ENCODE measurements at places on chromosomes 12 and 14.

DNA sequence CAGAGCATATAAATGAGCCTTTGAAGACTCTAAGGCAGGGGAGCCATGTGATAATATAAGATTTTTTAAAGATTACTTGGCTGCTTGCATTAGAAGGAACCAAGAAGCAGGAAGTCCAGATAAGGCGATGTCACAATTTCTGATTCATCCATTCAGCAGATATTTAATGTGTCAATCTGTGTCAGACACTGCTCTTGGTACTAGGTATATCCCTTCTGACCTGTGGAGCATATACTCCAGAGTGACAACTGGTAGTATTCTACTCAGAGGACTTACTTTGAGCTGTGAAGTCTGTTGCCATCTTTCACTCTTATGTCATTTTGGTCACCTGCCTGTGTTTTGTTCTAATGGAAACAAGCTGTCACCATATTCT lies 10.7 kb downstream of the EID3 start:
- no peak for DNase-seq

DNA sequence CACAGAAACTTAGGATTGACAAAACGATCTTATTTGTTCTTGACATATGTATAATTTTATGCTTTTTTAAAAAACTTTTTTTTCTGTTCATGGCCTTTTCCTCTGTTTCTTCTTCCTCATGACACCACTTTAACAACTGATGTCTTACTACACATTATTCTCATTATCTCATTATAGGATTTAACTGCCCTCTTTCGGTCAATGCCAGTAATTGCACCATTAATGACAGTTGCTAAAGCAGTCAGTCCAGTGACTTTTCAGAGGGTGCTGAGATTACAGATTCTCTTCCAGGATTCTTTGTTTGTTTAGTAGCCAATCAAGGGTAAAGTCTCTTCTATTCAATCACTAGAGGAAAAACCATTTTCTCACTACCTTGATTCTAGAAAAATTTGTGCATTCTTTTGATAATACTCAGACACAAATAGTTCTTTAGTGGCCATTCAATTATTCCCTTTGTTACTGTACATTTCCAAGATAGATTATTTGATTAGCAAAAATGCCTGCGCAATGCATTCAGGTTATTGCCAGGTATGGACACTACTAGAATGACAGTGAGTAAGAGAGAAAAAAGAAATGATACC lies 50.1 kb downstream of the KLRG1 start:
- no peak for DNase-seq

- peak; percentile 65 for DNase-seq
Measured at GRCh38 chr14:100654814-100655740, 67.9 kb upstream of the BEGAIN start.

DNA sequence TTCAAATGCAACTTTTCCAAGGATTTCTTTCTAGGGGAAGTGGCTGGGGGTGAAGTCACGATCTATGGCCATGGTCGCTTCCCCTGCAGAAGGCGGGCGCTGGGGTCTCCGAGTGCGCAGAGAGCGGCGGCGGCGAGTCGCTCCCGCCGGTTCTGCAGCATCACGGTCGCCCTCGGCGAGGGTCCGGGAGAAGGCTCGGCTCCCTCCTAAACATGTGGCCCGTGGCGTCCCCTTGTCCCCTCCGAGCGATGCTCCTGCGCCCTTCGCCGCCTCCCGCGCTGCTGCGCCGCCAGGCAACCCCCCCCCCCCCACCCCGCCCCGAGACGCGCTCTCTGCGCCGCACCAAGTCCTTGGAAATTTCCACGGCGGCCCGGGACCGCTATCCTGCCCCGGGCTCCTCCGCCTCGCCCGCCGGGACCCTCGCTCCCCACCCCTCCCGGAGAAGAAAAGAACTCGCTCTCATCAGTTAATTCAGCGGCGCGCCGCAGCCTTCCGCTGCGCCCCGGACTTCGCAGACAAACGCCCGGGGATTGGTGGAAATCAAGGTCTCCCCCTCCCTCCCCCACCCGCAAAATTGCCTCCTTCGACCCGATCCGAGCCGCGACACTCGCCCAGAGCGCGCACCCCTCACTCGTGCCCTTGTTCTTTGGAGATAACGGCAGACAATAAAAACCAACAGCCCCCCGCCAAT lies at the start of gene ST8SIA1:
TSS of gene ST8SIA1 (minus strand) at position 298 of the 691 bp plus-strand sequence. CDS start 475 bp downstream, outside the sequence.
- DNase-seq: peak; percentile 49

DNA sequence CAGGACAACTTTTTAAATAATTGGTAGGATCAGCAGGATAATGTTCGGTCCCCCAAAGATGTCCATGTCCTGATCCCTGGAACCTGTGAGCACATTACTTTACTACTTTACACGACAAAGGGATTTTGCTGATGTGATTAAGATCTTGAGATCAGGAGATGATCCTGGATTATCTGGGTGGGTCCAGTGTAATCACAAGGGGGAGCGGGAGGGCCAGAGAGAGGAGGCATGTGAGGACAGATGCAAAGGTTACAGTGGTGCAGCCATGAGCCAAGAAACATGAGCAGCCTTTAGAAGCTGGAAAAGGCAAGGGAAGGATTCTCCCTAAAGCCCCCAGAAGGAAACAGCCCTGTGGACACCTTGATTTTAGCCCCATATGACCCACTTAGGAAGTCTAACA lies 33.1 kb downstream of the KCNK10 start:
- DNase-seq: no peak

DNA sequence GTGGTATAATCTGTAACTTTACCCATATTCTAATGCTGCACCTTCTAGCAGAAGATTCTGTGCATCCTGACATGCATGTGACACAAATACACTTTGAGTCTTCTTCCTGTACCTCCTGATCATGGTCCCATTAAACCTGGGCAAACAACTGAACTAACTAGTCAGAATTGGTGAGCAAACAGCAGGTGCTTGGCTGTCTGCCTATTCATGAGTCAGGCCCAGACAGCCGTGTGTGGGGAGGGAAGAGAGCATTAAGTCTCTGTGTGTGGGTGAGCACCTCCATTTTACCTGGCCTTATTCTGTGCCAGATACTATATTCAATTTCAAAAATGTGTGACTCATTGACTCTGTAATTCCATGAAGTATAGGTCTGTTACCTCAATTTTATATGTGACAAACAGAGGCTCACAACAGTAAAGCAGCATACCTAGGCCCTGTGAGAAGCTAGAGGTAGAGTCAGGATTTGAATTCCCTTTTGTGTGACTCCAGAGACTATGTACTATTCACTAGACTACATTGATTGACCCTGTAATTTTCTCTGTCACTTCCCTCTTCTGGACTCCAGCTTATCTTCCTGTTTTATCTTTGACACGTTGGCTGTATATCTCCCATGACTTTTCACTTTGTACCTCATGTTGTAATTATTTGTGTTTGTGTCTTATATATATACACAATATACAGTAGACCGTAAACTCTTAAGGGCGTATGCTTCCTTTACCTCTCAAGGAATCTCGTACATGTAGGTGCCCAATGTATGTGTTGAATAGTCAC lies 32.2 kb downstream of the SUSD6 start:
- peak; percentile 83 for DNase-seq

- DNase-seq: no peak
Measured at GRCh38 chr12:75658286-75658685, 146.9 kb upstream of the KRR1 start.

- no peak for DNase-seq
Measured at GRCh38 chr14:22046063-22046462, 372.4 kb upstream of the OR4E1 start.

DNA sequence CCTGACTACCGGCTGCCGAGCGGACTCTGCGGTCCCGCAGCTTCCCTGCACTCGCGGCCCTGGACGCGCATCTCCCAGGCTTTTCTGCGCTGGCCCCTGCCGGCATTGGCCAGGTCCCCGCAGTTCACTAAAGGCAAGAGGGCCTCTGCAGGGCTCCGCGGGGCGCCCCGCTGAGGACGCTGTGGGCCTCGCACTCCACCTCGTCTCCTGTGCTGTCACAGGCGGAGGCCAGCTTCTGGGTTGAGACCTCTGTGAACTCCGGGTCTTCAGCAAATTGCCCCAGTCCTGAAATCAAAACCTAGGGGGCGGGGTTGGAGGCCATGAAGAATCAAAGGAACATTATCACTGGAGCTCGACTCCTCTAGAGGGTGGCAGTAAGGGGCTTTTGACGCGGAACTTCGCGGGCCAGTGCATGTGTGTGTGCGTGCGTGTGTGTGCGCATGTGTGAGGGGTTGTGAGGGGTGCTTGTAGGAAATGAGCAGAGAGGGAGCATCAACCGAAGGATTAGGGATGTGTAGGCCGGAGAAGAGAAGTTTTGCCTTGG lies 68.5 kb upstream of the CAPRIN2 start:
- DNase-seq: peak; percentile 54

DNA sequence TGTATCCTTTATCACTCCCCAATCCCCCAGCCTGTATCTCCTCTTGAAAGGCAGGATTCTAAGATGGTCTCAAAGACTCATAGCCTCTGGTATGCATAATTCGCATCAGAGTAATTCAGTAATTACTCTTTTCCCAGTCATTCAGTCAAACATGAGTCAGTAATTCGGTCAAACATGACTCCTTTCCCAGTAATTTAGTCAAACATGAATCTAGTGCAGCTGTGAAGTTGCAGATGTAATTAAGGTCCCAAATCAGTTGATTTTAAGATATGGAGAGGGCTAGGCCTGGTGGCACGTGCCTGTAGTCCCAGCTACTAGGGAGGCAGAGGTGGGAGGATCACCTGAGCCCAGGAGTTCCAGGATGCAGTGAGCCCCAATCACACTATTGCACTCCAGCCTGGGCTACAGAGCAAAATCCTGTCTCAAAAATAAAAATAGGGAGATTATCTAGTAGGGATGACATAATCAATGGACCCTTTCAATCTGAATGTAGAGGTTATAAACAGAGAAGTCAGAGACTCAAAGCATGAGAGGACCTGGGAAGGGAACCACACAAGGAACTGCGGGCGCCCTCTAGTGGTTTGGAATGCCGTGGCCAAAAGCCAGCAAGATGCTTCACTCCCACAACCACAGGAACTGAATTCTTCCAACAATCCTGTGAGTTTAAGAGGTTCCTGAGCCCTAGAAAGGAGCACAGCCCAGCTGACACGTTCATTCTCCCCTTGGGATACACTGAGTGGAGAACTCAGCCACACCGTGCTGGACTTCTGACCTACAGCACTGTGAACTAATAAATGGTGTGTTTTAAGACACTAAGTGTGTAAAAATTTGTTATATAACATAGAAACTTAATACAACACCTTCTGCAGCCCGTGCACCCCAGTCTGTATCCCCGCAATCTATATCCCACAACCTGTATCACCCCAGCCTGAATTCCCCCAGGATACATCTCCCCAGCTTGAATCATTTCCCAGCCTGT lies 14.3 kb upstream of the ARMH4 start:
- DNase-seq: peak; percentile 63

GRCh38 chr12:79988368-79988767 lies 53.5 kb upstream of the PPP1R12A start:
- no peak for DNase-seq

- no peak for DNase-seq
Measured at GRCh38 chr12:89033062-89033461, 319.2 kb downstream of the DUSP6 start.

DNA sequence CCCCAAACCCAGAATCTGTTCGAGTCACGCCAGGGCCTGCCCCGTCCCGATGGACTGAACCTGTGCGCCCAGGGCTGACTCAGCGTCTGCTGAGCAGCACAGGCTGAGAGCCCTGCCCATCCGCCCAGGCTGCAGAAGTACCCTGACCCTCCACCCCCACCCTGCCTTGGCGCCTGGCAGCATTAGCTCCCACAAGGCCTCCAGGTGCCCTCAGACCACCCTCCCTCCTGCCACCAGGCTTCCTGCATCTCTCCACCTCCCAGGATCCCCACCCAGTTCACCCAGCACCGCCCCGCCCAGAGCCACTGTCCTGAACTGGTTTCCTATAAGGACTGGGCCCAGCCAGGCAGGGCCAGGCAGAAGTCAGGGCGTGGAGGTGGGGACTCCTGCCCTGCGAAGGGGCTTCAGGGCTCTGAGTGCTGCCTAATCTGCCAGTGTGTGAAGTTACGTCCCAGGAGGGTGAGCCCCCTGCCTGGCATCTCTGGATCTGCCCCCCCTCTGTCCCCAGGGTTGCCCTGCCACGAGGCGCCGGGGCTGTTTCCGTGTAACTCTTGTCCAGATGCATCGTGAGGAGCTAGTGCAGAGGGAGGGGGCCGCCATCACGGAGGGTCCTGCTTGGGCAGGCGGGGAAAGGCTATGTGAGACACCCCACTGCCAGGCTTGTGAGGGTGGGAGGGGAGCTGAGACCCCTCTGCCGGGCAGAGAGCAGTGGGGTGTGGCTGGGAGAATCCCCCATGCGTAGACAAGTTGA lies 9.1 kb downstream of the ADSS1 start:
- DNase-seq: peak; percentile 87

DNA sequence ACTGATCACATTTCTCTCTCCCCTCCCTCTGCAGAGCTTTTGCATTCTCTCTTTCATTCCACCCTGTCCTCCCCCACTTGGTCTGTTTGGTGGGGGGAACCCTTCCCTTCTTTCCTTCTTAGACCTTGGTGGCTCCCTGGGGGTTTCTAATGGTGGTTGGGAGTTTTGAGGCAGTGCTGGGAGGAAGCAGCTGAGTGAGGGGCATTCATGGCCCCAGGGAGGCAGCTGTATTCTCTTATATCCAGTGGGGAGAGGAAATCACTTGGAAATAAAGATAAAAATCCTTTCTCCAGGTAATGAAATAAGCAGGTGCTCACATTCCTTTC lies 13.3 kb downstream of the NGDN start:
- no peak for DNase-seq

- DNase-seq: no peak
Measured at GRCh38 chr14:81471062-81471461, 62.6 kb downstream of the SEL1L start.

- no peak for DNase-seq
Measured at GRCh38 chr12:48352157-48352760, 1.5 kb upstream of the ZNF641 start.

DNA sequence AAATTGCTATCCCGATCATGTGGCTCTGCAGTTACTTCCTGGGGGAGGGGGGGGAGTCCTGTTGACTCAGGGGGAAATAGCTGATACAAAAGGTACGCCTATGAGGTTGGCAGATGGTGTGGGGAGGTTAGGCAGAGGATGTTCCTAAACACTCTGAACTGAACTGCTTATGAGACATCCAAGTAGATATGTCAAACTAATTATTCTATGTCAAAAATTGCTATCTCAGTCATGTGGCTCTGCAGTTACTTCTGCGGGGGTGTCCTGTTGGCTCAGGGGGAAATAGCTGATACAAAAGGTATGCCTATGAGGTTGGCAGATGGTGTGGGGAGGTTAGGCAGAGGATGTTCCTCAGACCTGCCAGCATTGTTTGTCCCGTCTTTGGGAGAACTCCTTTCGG lies 5.1 kb upstream of the VCPKMT start:
- DNase-seq: no peak

GRCh38 chr14:60656686-60657455 lies 7.6 kb upstream of the SIX1 start:
- DNase-seq: peak; percentile 57

Data from left colon (tissue), 2 donors.